A673 (cell line): ENCODE measurements at places on chromosomes 3 and 15. TPM values are rescaled to one million over a fixed set of nuclear protein-coding genes. Genes with fewer than 3 reads are reported as not detected.

PP2D1 gene
- not detected in 2 replicates for total RNA-seq

DNA sequence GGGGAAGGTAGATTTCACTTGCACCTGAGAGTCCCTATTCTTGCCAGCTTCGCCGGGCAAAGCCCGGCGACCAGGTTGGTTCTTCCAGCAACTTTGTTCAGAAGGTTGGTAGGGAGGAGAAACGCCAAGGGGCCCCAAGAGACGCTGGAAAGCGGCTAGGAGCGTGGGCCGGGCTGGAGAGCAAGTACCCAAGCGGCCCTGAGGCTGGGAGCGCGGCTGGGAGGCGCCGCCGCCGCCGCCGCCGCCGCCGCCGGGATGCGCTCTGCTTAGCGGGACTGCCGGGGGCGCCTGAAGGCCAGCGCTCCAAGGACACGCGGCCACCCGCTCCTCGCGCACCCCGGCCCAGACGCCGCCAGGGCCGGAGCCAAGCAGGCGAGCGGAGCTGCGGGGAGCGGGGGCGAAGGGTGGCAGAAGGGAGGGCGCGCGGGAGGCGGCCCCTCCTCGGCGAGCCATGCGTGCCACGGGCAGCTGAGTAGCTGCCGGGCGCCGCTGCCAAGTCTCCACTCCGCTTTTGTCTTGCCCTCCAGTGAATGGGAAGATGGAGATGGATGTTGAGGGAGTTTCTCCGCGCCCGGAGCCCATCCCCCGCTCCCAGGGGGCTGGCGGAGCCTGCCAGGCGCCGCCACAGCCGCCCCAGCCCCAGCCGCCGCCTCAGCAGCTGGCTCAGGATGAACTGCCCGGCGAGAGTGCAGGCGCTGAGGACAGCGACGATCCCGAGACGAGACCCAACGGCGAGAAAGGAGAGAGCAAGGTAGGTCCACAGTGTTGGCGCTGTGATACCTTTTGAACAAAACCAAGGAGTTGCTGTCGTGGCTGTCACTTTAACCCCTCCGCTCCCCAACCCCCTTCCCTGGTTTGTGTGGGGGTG is 227.4 kb upstream of the AZI2 start:
- peak overlapping the region; percentile 50 for H3K4me3 ChIP-seq
- peaks cover 9% of the 10 kb centered on the region for H3K4me1 ChIP-seq
- peaks cover 77% of the 10 kb centered on the region for H3K27me3 ChIP-seq
- peak; percentile 21 for DNase-seq
- H3K27ac ChIP-seq: no peak overlapping the region

- no peak overlapping the region for H3K27ac ChIP-seq
- no peak for DNase-seq
- no peaks in the 10 kb centered on the region for H3K4me1 ChIP-seq
- no peaks in the 10 kb centered on the region for H3K27me3 ChIP-seq
These were observed 222.8 kb downstream of the PTPRG start for GRCh38 chr3:61783993-61784718.

GRCh38 chr3:37198996-37199395 is 24.6 kb upstream of the LRRFIP2 start:
- no peak overlapping the region for H3K4me3 ChIP-seq
- H3K36me3 ChIP-seq: no peaks in the 10 kb centered on the region
- H3K4me1 ChIP-seq: no peaks in the 10 kb centered on the region
- H3K27me3 ChIP-seq: no peaks in the 10 kb centered on the region
